ENCODE measurements at places on chromosomes 12 and 14.

- DNase-seq: no peak
Observed at GRCh38 chr14:32324601-32325000, 4.5 kb upstream of the AKAP6 start.

GRCh38 chr12:71704920-71705319 is 19.0 kb downstream of the TMEM19 start:
- no peak for DNase-seq

DNA sequence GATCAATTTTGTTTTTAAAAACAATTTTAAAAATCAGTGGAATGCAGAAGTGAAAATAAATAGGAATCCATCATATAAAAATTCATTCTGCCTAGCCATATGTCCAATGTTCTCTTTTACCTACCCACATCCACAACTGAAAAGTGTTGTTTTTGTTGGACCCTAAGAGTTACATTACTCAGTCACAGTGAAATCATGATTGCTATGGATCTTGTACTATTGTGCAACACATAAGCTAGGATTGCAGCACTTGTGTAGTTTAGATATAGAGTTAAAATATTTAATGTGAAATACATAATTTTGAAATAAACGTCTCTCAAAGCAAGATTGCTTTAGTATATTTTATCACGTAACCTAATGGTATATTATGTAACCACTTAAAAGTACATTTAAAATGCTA is 213.3 kb upstream of the CLEC14A start:
- DNase-seq: no peak

DNA sequence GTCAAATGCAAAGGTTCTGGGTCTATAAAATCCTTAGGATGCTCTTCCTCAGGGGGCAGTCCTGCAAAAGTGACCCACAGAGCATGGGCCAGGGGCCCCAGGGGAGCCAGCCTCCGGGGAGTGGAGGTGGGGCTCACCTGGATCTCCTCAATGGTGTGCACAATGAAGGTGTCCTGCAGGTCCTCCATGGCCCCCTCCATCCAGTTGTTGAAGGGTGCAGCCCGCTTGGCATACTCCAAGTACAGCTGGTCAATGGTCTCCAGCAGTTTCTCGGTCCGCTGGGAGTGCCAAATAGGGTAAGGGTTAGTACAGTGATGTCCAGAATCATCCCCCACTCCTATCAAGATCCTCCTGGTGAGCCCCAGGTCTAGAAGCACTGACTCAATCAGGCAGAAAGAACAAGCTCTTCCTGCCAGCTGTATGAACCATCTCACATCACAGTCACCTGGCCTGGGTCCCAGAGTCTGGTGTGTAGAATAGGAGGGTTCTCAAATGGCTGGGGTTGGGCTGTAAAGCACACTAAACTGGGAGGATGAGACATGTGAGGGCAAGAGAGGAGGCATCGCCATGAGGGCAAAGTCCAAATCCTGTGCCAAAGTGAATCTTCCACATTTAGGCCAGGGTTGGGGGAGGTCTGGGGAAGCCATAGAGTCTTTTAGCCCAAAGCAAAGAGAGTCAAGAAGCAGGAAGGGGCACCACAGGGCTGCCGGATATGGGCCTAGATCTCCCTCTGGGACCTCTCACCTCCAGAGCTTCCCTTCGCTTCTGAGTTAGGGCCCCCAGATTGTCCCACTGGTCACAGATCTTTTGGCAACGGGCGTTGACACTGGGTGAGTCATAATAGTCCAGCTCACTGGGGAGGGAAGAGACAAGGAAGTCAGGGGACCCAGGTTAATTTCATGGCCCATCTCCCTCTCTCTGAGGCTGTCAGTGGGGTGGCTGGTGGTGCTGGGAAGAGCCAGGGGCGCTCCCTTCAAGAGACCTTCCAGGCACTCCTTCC is 91.5 kb upstream of the ZFP36L1 start:
- no peak for DNase-seq

DNA sequence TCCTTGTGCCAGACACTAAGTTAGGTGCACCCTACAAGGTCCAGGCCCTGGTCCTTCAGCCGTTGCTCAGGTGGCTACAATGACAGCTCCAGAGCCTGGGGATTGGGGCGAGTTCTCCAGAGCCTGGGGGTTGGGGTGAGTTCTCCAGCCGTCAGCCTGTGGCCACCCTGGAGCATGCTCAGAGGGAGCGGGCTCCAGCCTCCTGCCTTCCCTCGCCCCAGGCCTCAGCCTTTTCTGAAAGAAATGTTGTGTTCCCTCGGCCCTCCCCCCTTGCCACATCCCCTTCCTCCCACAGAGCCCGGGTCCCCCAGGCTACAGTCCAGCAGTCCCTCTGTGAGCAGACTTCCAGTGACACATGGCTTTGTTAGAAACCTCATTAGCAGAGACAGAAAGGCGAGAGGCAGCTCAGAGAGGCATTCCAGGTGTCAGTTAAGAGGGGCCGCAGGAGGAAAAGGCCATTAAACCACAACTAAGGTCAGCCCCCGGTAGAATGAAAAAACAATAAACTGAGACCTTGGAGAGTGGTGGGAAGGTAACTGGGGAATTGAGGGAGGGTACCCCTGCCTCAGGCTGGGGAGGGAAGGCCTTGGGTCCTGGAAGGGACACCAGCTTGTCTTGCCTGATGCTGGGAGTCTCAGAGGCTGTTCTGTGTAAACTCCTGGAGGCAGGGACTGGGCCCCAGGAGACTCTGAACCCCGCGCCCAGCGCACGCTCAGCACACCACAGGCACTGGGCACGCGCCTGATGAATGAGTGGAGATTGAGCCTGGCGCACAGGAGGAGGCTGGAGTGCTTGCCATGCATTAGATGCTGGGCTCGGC is 23.1 kb upstream of the COL2A1 start:
- DNase-seq: no peak

DNA sequence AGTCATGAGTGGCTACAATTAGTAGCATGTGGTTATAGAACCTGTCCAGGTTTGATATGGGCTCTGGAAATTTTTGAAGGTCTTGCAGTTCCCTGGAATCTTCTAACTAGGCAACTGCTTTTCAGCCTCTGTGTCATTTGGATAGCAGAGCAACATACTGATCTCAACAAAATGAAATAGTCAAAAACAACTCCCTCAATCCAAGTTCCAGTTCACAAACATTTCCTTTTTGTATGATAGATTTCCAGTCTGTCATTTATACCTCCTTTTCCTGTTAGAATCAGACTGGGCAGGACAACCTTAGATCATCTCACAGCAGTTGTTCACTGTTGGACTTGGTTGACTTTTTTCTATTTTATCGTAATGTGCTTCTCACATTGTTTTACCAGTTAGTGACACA is 442.1 kb upstream of the PDE3A start:
- no peak for DNase-seq

Data from stimulated activated naive CD8-positive, alpha-beta T cell treated with anti-CD3 and anti-CD28 coated beads, Interleukin-15, amount 100 ng/mL, for 72 hours (primary cell).